ENCODE measurements at places on chromosomes 7 and 10.

DNA sequence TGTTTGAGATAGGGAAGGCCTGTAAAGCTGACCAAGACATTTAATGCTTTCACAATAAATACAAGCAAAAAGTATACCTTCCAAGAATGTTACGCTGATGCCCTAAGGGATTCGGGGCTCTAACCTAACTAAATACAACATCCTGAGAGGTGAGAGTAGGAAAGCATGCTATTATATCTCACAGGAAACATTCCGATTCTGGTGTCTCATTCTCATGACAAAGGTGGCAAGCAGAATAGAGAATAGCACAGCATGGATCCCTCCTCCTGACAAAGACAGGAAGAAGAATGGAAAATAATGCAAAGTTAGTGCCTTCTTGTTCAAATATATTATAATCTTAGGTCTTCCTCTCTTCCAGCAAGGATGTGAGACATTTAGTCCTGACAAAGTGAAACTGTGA lies 504.3 kb downstream of the TFEC start:
- peak; percentile 89 for DNase-seq

DNA sequence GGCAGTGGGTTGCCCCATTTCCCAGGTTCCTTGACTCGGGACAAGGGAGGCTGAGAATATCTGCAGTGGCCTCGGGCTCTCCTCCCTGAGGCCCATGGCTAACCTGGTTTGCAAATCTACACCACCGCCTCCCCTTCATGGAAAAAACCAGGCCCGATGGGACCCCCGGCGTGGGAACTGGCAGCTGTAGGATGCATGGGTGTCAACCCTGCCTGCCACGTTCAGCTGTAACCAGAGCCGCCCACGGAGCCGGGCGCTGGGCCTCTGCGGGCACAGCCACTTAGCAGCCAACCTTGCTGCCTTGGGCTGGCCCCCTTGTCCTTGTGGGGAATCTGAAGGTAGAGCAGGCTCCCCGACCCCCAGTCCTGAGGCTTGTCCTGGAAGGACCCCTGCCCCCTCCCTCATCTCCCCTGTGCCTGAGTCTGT lies 1.6 kb downstream of the PWWP2B start:
- no peak for DNase-seq

DNA sequence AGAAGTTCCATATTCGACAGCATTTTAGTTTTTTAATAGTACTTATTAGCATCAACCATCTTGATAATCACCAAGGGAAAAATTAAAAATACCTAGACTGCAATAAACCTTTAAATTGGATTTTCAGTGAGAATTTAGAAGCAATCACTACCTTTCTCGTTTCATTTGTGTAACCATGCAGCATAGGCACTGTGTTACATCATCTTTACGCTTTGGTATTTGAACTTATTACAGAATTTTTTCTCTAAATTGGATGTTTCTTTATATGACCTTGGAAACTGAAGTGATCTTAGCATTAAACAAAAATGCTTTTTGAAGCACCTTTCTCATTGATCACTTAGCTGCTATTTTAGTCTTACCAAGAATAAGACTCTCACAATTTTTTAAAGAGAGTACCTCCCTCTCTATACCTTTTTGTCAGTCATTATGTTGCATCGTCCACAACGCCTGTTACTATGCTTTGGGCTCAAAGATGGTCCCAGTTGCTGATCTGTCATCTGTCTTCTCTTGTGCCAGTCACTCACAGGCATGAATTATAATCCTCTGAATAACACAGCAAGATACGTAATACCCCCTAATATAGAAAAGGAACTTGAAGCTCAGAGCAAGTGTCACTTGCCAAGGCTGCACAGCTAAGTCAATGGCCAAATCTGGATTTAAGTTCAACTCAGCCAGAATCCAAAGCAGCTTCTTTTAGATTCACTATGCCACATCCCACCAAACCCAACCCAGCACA lies 19.6 kb upstream of the ASCC1 start:
- DNase-seq = no peak

DNA sequence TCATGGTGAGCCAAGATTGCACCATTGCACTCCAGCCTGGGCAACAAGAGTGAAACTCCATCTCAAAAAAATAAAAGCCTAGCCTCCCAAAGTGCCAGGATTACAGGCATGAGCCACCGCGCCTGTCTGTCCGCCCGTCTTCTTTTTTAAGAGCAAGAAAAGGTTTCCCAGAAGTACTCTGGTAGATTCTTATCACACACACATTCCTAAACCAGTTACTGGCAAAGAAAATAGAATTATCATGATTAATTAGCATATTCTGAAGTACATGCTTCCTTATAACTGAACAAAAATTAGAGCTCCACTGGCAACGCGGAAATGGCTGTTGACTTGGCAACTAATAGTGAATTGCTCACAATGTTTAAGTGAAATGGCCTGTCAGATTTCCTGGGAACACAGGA lies 87.0 kb downstream of the ADK start:
- DNase-seq = no peak

DNA sequence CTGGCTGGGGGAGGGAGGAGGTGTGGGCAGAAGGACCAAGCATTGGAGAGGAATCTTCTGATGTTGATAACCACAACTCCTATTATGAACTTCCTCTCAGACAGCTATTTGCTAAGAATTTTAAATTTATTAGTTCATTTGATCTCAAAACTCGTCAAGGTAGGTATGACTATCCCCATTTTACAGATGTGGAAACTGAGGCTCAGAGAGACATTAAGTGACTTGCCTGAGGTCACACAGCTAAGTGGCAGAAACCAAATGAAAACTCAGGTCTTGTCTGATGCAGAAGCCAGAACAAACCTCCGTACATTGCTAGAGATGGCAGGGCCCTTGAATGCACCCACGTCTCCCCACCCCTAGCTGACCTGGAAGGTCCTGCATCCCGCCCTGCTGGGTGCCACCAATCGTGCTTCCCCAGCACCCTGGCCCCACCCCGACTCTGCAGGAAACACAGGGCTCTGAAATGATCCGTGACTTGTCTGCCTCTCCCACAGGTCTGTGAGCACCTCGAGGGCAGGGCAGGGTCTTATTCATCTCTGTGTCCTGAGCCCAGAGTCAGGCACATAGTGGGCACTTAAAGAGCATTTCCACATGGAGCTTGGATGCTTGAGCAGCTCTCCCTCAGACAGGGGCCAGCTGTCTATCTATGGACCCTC lies 5.6 kb upstream of the PALD1 start:
- DNase-seq = no peak

Data from NT2/D1 (cell line).